ENCODE measurements at places on chromosomes 6 and 20.

- no peak for DNase-seq
Observed at GRCh38 chr20:3981132-3981452, 34.3 kb downstream of the RNF24 start.

GRCh38 chr6:123904228-123904627 is 100.6 kb downstream of the NKAIN2 start:
- DNase-seq, result no peak

DNA sequence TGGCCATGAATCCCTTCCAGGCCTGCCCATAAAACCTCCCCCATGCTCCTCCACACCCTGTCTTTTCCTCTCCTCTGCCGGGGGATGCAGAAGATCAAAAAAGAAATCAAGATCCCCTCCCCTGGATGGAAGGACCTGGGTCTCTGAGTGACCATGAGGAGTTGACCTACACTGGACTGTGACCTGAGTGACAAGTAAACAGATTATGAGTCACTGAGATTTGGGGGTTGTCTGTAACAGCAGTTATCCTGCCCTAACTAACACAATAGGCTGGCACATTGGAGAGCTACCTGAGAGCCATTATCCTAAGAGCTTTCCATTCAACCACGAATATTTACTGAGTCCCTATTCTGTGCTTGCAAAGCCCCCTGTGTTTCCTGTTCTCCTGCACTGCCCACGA is 28.4 kb upstream of the SIRPA start:
- DNase-seq, result no peak

DNA sequence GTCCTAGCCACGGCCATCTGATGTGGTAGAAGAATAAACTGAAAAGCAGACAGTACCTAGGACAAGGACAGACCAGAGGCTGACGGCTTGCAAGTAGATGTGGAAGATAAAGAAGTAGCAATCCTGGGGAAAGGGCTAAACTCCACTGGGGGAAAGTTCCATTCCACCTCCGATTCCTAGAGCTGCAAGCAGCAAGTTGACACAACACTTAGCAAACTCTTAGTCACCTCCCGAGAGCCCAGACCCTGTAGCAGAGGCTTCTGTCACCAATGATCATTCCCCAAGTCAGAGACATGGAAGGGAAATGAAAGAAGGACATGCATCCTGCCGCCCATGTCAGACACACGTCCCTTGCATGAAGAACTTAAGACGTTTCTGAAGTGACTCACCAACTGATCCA is 99.2 kb upstream of the RPS6KA2 start:
- DNase-seq, result no peak

DNA sequence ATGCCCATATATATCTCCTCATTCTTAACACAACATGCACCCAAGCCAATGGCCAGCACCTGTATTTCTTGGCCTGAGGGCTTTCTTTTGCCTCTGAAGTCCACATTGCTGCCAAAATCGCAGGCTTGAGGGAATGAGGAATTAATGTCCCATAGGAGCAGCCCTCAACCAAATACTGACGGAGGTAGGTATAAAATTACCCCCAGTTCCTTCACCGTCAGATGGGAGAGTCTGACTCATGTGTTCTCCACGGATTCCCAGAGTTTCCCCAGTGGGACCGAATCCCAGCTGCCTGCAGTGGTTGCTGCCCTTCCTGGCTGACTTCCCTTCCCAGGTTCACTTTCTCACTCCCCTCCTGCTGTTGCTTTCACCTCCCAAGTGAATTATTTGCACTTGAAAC is 602.2 kb upstream of the NOX3 start:
- no peak for DNase-seq

Data from HCT116 (cell line).